Kasumi-1 (cell line): ENCODE measurements at places on chromosomes 1 and 21.

DNA sequence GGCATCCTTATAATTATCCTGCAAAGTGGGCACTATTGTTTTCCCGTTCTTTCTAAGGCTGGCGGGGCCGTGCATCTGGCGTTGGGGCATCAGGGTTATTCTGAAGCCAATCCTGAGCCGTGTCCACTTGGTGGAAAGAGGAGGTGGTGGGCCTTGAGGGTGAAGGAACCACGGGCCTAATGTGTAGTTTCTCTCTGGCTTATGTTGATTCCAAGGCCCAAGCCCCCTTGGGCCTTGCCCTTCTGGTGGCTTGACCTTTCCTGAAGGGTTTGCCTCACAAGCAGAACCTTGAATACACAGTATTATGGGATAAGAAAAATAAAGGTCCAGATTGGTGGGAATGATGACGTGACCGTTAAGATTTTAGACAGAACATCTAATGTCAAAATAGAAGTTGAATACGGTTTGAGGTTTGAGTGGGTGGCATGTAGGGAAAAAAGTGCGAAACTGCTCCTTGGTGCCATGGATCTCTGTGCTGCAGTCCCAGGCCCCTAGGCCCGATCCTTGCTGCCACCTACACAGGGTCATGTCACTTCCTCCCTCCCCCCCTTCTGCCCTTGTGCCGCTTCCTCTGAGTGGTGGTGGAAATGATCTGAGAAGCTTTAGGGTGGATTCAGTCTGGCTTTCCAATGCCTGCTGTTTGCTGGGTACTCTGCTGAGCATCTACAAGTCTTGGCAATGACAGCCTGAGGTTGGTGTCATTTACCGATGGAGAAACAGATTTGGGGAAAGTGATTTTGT lies 90.5 kb downstream of the PRDM2 start:
- DNase-seq = no peak

GRCh38 chr1:210727709-210728108 lies 399.0 kb downstream of the HHAT start:
- DNase-seq = no peak

DNA sequence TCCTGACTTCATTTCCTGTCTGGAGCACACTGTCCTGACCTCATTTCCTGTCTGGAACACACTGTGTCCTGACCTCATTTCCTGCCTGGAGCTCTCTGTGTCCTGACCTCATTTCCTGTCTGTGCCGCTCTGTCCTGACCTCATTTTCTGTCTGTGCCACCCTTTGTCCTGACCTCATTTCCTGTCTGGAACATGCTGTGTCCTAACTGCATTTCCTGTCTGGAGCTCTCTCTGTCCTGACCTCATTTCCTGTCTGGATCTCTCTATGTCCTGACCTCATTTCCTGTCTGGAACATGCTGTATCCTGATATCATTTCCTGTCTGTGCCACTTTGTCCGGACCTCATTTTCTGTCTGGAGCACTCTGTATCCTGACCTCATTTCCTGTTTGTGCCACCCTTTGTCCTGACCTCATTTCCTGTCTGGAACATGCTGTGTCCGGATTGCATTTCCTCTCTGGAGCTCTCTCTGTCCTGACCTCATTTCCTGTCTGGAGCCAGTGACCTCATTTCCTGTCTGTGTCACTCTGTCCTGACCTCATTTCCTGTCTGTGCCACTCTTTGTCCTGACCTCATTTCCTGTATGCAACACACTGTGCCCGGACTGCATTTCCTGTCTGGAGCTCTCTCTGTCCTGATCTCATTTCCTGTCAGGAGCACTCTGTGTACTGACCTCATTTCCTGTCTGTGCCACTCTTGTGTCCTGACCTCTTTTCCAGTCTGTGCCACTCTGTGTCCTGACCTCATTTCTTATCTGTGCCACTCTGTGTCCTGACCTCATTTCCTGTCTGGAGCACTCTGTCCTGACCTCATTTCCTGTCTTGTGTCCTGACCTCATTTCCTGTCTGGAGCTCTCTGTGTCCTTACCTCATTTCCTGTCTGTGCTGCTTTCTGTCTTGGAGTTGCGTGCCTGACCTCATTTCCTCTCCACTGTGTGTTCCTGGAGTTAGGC lies 27.6 kb downstream of the SKI start:
- peak; percentile 95 for DNase-seq

GRCh38 chr1:225532240-225532944 lies 104.6 kb upstream of the LBR start:
- no peak for DNase-seq

- DNase-seq = no peak
Measured at GRCh38 chr1:9503001-9503675, 36.1 kb upstream of the SLC25A33 start.

DNA sequence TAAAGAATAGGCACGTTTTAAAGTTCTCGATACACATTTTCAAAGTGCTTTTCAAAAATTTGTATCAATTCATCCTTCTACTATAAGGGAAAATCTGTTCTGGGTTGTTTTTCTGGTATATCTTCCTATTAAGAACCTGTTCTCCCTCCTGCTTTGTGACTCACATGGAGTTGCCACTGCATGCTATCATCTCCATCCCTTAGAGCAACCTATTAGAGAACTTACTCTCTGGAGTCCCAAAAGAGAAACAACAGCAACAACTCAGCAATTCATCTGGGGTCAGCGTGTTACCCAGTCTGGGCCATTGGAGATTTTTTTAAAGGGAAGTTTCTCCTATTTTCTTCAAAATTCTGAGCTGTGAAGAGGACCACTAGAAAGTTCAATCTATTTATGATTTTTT lies 227.4 kb downstream of the HLX start:
- DNase-seq = no peak

DNA sequence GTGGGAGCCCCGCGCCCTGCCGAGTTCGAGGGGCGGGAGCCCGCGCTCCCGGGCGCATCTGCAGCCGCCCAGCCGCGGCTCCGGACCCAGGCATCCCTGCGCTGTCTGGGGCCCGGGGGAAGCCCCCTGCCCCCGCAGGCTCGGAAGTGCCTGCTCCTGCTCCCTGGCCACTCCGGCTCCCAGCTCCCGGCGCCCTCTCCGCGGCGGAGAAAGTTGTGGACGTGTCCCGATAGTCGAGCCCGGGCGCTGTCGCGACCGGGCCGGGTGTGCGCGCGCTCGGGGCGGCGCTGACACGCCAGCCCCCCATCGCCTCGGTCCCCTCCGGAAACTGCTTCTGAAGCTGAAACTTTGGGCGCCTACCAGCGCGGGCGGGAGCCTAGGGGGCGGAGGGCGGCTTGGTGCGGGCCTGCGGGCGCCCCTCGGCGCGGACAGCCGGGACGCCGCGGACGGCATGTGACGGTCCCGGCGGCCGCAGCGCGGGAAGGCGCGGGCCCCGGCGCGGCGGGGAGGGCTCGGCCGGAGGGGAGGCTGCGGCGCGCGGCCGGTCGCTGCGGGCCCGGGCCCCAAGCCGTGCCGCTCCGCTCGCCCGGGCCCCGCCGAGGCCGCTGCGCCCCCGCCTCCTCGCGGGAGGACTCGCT lies 515 bp downstream of the MAN1C1 start:
- no peak for DNase-seq

- no peak for DNase-seq
Measured at GRCh38 chr1:229988534-229988933, 78.5 kb upstream of the GALNT2 start.

DNA sequence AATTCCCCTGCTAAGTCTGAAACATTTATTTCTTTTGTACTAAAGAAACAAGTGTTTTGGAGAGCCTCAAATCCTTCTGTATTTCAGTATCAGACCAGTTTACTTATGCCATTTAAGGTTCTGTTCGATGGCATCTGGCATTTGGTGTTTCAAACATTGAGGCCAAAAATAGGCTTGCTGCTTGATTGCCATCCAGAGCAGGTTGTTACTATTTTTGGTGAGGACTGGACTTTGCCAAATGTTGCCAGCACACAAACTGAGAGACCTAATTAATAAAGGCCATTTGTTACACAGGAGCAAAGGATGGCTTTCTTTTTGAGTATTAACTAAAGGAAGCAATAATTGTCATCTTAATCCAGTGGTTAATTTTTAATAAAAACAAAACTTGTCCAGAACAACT lies 26.2 kb downstream of the VPS45 start:
- DNase-seq = no peak

DNA sequence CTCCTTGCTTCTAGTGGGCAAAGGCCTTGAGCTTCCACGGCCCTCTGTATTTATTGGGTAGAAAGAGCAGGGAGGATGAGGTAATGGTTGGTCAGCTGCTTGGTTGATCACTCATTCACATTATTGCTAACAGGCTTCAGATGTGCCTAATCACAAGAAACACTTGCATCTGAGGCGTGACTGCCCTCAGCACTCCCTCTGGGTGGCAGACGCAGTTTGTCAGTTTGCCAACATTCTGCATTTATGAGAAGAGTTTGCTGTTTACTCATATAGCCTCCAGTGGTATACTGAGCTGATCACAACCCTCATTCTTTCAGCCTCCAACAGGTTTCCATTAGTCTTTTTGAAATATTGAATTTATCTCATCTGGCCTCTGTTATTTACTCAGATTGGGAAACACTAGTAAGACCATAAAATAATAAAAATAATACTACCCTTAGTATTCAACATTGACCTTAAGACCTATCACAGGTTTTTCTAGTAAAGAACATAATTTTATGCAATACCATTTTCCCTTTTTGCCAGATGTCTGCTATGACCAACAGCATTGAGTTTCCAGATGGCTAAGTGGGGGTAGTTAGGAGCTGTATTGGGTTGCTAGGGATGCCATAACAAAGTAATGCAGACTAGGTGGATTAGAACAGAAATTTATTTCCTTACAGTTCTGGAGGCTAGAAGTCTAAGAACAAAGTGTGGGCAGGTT lies 53.3 kb downstream of the PTGFR start:
- no peak for DNase-seq

GRCh38 chr21:41864311-41865001 lies 14.7 kb downstream of the PRDM15 start:
- DNase-seq = no peak

GRCh38 chr1:18913065-18913835 lies 10.9 kb upstream of the ALDH4A1 start:
- DNase-seq = peak; percentile 63

DNA sequence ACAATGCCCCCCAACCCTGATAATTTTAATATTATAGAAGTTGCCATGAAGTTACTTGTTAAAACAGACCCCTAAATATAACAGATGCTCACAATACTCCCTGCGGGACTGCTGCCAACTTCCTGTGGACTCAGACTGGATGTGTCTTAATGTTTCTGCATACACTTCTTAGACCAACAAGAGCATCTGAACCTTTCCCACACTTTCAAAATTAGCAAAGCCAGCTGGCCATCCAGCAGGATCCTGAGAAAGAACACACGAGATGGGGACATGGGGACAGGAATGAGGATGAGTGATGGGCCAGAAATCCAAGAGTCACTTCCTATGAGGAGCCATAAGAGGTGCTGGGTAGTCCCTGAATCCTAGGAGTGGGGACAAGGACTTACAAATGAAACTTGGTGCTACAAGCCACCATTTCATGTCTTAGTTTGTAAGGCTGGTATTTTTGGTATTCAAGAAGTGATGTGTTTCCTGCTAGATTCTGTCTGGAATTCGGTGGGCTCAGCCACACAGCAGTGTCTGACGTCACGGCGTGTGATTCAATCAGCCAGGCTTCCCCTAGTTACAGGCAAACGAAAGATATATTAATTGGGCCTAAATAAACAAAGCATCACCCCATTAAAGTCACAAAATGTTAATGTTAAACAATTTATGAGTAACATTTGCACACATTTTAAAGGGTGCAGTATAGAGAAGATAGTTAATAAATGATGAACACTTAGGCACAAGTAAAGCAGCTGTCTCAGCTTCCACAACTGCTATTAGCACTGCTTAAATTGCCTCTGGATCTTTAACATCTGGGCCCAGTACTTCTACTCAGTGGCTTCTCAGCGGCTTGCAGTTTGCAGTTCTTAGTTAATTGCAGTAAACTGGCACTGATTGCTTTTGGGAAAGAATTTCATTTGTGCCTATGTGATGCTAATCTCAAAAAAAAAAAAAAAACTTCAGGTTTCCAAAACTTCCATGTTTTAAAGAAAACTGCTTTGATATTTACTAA lies 41.2 kb upstream of the RGS8 start:
- DNase-seq = no peak

DNA sequence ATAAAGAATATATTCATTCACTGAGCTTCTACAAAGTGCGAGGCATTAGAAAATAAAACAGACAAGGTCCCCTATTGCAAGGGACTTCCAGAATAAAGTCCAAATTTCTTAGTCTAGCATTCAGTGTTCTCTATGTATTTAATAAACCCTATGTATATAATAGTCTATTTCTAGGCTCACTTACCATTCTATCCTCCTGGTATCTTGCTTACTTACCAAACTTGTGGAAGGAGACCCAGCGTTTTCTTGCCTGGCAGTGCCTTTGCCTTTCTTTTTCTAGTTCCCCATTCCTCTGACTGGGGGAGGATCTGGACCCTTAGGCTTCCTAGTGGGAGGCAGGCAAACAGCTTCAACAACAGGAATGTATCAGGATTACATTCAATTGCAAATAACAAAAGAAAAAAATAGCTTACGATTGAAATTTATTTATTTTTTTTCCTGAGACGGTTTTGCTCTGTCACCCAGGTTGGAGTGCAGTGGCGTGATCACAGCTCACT lies 690 bp upstream of the RNF19B start:
- DNase-seq = peak; percentile 26

- DNase-seq = peak; percentile 74
Measured at GRCh38 chr1:108897865-108898720, 21.3 kb downstream of the GPSM2 start.

DNA sequence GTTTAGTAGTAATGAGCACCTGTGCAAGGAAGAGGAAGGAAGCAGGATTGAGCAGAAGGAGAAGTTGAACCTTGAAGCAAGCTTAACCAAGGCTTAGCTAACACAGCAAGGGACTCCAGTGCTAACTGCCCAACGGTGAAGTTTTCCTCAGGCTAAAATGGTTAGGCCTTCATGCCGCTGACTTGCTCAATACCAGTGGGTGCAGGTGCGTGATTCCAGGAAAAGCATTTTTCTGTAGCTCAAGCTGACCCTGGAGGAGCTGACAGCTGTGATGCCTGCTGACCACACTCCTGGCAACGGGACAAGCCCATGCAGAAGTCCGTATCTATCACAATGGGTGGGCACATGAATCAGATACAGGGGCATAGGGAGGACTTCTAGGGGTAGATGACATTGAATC lies 76.5 kb upstream of the FGGY start:
- DNase-seq = peak; percentile 30

- no peak for DNase-seq
Measured at GRCh38 chr1:11187931-11188330, 1.2 kb upstream of the ANGPTL7 start.

DNA sequence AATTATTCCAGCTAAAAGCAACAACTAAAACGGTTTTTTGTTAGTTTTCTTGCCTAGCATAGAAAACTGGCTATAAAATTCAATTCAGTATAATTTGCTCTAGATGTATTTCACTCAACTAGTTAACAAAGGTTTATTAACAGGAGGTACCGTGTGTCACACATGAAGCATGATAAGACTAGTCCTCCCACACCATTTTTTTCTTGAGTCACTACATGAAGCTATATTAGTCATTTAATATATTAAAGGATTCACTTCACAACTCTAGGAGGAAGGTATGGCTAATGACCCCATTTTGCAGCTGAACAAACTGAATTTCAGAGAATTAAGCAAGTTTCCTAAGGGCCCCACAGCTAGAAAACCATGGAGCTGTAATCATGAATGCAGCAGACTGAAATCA lies 307.8 kb upstream of the USP25 start:
- DNase-seq = no peak
